ENCODE measurements at places on chromosomes 4 and X.
A peak's percentile ranks its signal among the peaks of the same experiment; 100 is the strongest.

DNA sequence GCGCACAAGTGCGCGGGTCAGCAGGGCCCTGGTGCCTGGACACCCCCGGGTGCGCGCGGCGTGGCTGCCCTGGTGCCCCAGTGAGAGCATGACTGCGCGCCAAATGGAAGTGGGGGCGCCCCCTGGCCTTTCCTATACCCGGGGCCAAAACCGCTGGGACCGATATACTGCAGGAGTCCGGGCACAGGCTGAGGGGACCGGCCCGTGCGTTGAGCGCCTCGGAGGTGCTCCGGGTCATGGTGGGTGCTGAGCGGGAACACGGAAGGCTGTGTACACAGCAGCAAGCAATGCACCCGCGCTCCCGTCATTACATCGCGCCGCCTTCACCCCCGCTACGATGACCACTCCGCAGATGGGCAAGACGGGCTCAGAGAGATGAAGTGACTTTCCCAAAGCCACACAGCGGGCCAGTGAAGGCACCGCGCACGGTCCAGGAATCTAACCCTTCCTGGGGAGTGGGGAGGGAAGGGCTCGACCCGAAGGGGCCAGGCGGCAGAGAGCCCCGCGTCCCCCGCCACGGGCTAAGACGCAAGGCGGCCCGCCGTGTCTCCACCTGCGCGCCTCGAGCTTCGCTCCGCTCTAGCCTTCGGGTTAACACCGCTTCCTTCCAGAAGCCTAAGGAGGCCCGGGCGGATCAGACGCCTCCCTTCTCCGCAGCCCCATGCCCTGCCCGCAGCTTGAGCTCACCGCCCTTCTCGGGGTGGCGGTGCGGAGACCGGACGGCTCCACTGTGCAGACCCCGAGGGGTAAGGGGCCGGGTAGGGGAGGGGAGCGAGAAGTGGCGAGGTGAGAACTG lies 11.3 kb downstream of the HMX1 start:
- no peak for DNase-seq

- no peak for DNase-seq
Measured at GRCh38 chr4:146123231-146123630, 52.3 kb upstream of the LSM6 start.

GRCh38 chr4:81392164-81392563 lies 79.5 kb downstream of the RASGEF1B start:
- no peak for DNase-seq

GRCh38 chrX:74931214-74931613 lies 6.0 kb upstream of the NEXMIF start:
- no peak for DNase-seq

GRCh38 chr4:52645300-52645699 lies 13.8 kb downstream of the USP46 start:
- DNase-seq: no peak

DNA sequence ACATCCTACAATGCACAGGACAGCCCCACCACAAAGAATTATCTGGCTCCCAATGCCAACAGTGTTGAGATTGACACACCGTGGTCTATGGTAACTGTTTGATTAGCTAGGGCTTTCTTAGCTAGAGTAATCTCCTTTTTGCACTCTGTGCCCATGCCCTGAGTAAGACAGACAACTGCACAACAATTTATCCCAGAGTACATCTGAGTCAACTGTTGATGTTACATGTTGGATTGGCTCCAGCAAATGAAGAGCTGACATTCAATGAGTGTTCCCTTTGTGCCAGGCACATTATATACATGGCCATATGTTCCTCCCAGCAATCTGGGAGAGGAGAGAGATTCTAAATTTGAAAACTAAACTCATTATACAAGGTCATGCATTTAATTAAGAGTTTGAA lies 3.9 kb upstream of the FAM9C start:
- peak; percentile 73 for DNase-seq

- peak; percentile 77 for DNase-seq
Measured at GRCh38 chr4:95213366-95213765, 335.4 kb downstream of the UNC5C start.

GRCh38 chr4:42339935-42340406 lies 57.3 kb upstream of the SHISA3 start:
- DNase-seq: no peak

DNA sequence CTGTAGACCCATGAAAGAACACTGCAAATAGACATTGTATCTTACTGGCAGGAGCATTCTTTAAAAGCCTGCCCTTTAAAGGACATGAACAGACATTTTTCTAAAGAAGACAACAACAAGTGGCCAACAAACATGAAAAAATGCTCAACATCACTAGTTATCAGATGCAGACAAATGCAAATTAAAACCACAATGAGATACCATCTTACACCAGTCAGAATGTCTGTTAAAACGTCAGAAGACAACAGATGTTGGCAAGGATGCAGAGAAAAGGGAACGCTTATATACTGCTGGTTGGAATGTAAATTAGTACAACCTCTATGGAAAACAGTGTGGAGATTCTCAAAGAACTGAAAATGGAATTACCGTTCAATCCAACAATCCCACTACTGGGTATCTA lies 77.2 kb downstream of the ATP10D start:
- DNase-seq: no peak

DNA sequence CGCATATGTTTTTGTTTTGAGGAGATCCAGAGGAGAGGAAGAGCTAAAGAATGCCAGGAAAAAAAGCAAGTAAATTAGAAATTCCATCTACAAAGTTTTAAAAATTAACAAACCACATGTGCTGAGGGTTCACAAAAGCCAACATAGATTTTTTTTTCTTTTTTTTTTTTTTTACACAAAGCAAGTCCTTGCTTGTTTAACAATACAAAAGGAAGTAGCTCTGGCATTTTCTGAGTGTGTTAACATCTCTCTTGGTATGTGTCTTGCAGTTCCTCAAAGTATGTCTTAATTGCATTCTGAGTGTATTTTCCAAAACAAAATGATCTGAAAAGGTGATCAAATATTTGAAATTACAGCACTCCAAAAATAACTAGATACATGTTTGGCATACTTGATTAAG lies 1682.7 kb upstream of the AGA start:
- no peak for DNase-seq

- DNase-seq: no peak
Measured at GRCh38 chr4:22427675-22428074, 88.2 kb downstream of the ADGRA3 start.

DNA sequence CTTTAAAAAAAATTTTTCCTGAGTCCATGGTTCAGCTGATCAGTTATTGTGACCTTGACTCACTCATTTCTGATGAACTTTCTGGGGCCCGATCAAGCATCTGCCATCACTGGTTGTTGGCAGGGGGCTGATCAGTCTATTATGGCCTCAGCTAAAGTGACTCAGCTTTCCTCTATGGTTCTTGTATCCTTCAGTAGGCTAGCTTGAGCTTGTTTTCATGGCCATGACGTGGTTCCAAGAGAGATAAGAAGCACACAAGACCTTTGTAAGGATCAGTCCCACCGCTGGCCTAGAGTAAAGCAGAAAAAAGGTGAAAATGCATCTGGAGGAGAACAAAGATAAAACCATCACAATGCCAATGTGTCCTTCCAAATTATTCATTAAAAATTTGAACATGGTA lies 29.8 kb upstream of the EPGN start:
- no peak for DNase-seq

GRCh38 chr4:159003420-159004253 lies 99.2 kb upstream of the RAPGEF2 start:
- DNase-seq: peak; percentile 78

All from NCI-H69 (cell line).